NCI-H226 (cell line): ENCODE measurements at places on chromosomes 2 and 18.

GRCh38 chr2:166917415-166917814, 29.1 kb downstream of the XIRP2 start:
- DNase-seq, result no peak

DNA sequence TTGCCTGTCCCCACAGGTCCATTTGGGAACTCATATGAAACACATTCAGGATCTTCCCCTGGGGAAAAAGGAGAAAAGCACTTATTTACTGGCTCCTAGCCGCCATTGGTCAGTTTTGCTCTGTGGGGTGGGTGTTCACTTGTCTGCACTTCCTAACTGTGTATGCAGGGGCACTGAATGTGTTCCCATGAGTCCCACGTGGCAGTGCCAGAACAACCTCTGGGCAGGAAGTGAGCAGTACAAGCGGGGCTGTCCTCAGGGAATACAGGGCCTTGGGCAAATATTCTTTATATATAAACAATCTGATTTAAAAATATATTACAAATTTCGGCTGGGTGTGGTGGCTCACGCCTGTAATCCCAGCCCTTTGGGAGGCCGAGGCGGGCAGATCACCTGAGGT, 21.8 kb upstream of the CTIF start:
- DNase-seq, result no peak

DNA sequence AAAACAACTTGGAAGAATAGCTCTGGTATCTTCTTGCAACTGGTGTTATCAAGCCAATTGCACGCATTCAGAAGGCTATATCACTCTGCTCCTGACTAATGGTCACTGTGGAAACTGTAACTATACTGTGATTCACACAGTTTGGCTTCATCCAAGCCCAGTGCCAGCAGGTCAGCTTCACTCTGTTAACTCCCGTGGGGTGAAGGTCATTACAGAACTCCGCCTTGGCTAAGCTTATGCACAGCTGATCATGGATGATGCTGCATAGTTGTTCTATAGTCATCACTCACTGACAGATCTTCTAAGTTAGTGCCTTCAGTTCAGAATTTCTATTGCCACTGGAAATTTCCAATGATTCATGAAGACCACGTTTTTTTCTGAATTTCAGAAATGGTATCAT, 497.2 kb upstream of the NETO1 start:
- DNase-seq, result peak; percentile 83

DNA sequence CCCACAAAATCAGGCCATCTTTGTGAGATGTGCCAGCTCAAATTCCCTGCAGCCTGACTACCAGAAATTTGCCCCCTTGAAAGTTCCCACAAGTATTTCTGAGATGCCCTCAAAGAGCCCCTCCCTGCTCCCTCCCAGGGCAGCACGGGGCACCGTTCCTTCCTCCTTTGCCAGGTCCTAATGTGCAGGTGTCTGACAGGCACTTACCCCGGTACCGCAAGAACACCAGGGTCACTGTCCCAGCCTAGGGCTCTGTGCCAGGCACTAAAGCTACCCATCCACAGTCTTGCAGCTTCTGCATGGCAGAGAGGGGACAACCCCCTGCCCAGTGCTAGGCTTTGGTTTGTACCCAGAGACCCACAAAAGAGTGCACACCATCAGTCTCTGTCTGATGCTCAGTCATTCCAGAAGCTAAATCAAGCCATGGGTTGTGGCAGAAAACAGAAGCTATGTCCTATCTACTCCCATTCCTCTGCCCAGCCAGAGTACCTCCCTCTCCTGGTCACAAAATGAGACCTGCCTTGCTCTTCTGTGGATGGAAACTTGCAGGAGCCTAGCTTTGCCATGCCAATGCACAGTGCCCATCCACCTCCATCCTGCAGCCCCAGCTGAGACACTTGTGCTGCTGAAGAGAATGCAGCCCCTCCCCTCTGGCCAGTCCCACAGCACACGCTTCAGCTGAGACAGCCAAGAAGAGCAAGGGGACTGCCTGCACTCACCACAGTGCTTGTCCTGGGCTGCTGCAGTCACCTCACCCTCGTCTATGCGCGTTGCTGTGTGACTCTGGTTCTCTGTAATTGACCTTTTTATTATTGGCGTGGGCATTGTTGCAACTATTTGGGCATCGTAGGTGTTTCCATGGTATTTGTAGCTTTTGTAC, 48.7 kb downstream of the INPP5D start:
- DNase-seq, result no peak

GRCh38 chr2:191114403-191114886, 36.3 kb downstream of the STAT4 start:
- DNase-seq, result no peak

DNA sequence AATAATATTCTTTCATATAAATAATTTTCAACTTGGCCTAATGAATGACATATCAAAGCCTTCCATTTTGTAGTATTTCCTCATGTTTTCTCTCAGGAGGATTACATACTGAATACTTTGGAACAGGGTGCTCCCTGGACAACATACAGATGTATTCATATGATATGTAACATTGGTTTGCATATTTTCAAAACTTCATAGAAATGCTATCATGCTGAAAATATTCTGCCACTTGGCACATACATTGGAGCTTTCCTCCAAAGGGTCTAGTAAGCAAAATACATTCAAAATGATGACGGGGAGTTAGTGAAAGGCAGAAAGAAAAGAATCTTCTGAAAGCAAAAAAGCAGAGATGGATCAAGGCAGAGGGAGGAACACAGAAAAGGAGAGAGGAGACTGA, 38.1 kb upstream of the RTN4 start:
- no peak for DNase-seq

GRCh38 chr18:31680831-31681568, 3.4 kb downstream of the B4GALT6 start:
- DNase-seq, result no peak

- DNase-seq, result no peak
Measured at GRCh38 chr2:205352593-205352992, 329.7 kb upstream of the NRP2 start.

GRCh38 chr2:65495251-65495877, 63.0 kb upstream of the SPRED2 start:
- no peak for DNase-seq

DNA sequence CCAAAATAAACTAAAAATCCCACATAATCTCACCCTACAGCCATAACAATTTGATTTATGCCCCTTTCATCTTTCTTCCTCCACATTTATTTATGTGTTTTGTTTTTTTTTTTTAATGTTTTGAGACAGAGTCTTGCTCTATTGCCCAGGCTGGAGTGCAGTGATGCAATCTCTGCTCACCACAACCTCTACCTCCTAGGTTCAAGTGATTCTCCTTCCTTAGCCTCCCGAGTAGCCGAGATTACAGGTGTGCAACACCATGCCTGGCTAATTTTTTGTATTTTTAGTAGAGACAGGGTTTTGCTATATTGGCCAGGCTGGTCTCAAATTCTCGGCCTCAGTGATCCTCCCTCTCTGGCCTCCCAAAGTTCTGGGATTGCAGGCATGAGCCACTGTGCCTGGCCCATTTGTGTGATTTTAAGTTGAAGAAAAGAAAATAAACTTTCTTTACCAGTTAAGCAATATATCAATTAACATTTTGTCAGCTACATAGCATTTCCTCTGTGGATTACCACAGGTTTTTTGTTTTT, 35.9 kb upstream of the LPIN2 start:
- no peak for DNase-seq

- no peak for DNase-seq
Measured at GRCh38 chr2:166332106-166332505, 43.6 kb downstream of the SCN9A start.

- no peak for DNase-seq
Measured at GRCh38 chr18:374721-375168, 106.9 kb upstream of the THOC1 start.

- DNase-seq, result no peak
Measured at GRCh38 chr2:105910497-105911238, 166.0 kb downstream of the NCK2 start.

DNA sequence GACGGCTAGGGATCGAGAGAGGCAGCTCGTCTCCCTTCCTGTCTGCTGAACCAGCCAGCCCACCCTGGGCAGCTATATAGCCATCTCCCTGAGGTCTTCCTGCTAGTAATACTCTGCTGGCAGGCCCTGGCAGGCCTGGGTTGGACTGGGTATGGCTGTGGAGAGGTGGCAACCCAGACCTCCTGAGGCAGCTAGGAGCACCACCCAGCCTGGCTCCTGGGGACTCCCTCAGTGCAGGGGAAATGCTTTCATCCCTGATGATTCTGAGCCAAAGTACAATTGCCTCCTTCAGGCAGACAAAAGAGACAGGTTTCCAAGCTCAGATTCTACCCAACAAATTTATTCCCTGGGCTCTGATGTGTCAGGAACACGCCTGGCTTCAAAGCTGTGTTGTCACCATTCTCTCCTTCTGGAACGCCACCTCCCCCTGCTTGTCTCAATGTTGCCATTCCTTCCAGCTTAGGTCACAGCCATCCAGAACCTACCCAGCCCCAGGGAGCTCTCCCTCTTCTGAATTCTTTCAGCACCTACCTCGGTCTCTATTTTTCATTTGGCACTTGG, 4.7 kb upstream of the DNAJB2 start:
- DNase-seq, result peak; percentile 89

GRCh38 chr2:120436885-120437603, 91.1 kb downstream of the INHBB start:
- peak; percentile 7 for DNase-seq

- DNase-seq, result no peak
Measured at GRCh38 chr18:26046419-26047077, 43.9 kb downstream of the SS18 start.
